ENCODE measurements at places on chromosomes 12 and 14.
A peak's percentile ranks its signal among the peaks of the same experiment; 100 is the strongest.

- no peak for DNase-seq
Measured at GRCh38 chr14:80455031-80455430, 243.7 kb upstream of the DIO2 start.

- peak; percentile 46 for DNase-seq
Measured at GRCh38 chr14:36941783-36942521, 230.5 kb downstream of the SLC25A21 start.

DNA sequence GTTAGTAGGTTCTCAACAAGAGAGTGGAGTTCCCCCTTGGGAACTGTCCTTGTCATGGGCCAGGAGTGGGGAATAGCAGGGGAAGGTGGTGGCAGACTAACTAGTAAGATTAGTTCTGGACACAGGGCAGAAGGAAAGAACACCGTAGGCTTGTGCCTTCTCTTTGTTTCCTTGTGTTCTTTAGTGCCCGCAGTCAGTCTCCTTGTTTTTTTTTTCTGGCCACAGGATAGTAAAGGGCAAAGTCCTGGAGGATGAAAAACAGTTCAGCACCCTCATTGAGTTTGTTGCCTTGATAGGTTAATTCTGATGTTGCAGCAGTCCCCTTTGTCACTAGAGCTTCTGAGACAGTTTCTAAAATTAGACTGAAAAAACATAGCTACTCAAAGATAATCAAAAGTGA, 8.4 kb downstream of the PEX5 start:
- DNase-seq = no peak

DNA sequence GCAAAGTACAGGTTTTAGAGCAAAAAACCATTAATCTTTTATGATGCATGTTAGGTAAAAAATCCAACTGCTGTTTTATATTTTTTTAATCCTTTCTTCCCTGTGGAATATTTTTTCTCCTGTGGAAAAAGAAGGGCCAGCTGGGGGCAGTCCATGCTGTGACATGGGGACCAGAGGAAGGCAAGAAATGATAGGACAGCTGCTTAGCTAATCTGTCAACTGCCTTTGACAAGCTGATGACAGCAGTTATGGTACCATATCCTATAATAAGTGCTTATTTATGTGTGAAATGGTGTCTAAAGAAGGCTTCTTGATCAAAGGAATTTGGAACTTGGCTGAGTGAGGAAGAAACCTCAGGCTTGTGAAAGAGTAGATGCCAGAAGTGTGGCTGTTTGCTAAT, 452.4 kb upstream of the NOVA1 start:
- no peak for DNase-seq

GRCh38 chr12:85693093-85693665, 143.0 kb downstream of the RASSF9 start:
- DNase-seq = no peak

Measured in Caki2 (cell line).